ENCODE measurements at places on chromosomes 1 and 21. TPM values are rescaled to one million over a fixed set of nuclear protein-coding genes. Genes with fewer than 3 reads are reported as not detected.

LCE1D gene
- total RNA-seq: not detected

PSRC1 gene
- 4.5 TPM for total RNA-seq

GRCh38 chr1:5796028-5796427, 196.2 kb downstream of the NPHP4 start:
- no peaks in the 10 kb centered on the region for H3K36me3 ChIP-seq
- H3K4me1 ChIP-seq: no peaks in the 10 kb centered on the region
- no peak overlapping the region for H3K4me3 ChIP-seq
- H3K27me3 ChIP-seq: no peaks in the 10 kb centered on the region
- H3K27ac ChIP-seq: no peak overlapping the region

DNA sequence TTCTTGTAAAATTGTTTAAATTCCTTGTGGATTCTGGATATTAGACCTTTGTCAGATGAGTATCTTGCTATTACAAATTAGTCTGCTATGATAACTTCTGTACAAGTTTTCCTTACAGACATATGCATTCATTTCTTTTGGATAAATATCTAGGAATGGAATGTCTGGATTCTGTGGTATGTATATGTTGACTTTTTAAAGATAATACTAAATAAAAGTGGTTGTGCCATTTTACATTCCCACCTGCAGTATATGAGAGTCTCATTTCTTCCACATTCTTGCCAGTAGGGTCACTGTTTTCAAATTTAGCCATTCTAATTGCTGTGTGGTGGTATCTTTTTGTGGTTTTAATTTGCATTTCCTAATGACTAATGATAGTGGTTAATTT, 53.9 kb downstream of the SYDE2 start:
- no peak overlapping the region for H3K27ac ChIP-seq
- no peaks in the 10 kb centered on the region for H3K27me3 ChIP-seq
- no peak overlapping the region for H3K4me3 ChIP-seq
- peaks cover 22% of the 10 kb centered on the region for H3K4me1 ChIP-seq

GRCh38 chr1:147579532-147579931, 38.2 kb downstream of the BCL9 start:
- H3K27me3 ChIP-seq: peaks cover 45% of the 10 kb centered on the region
- H3K27ac ChIP-seq: peak overlapping the region; percentile 63
- H3K4me1 ChIP-seq: peaks cover 18% of the 10 kb centered on the region

GRCh38 chr1:229817936-229818335, 191.9 kb downstream of the URB2 start:
- no peaks in the 10 kb centered on the region for H3K36me3 ChIP-seq
- peaks cover 11% of the 10 kb centered on the region for H3K27me3 ChIP-seq
- no peak overlapping the region for H3K27ac ChIP-seq
- DNase-seq: no peak

- no peak overlapping the region for H3K4me3 ChIP-seq
- H3K4me1 ChIP-seq: no peaks in the 10 kb centered on the region
- H3K27me3 ChIP-seq: peaks cover 9% of the 10 kb centered on the region
- H3K27ac ChIP-seq: no peak overlapping the region
- no peaks in the 10 kb centered on the region for H3K36me3 ChIP-seq
- DNase-seq: no peak
Observed at GRCh38 chr1:20072771-20073170, 2.8 kb downstream of the PLA2G5 start.
